Activated CD4-positive, alpha-beta T cell treated with anti-CD3 and anti-CD28 coated beads, Interleukin-2, Interleukin-6, amounts not matched to agents 100 ng/mL and 50 ng/mL, durations not matched to agents 16 hours and 8 hours (primary cell): ENCODE measurements at places on chromosomes 4 and X.

DNA sequence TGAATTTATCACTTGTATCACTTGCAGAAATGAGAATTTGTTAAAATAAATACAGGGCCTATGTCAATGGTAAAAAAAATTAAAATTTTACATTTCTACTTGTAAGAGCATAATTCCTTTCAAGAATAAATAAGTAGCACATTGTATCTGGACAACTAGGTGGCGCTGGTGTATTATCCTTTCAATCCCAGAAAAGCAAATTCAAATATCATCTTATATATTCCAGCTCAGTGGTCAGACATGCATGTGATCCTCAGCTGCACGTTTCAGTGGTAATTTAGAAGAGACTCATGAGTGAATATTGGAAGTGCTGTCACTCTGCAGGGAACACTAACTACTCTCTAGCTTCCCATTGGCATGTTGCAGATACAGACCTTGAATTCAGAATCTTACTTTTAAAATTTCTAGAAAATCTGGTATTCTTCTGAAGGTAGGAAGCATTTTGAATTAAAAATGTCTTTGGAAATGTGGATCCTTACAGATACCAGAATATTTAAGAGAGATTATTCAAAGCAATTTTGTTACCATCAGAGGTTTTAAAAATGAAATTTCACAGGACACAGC, 1414.7 kb upstream of the TENM3 start:
- no peak for DNase-seq

DNA sequence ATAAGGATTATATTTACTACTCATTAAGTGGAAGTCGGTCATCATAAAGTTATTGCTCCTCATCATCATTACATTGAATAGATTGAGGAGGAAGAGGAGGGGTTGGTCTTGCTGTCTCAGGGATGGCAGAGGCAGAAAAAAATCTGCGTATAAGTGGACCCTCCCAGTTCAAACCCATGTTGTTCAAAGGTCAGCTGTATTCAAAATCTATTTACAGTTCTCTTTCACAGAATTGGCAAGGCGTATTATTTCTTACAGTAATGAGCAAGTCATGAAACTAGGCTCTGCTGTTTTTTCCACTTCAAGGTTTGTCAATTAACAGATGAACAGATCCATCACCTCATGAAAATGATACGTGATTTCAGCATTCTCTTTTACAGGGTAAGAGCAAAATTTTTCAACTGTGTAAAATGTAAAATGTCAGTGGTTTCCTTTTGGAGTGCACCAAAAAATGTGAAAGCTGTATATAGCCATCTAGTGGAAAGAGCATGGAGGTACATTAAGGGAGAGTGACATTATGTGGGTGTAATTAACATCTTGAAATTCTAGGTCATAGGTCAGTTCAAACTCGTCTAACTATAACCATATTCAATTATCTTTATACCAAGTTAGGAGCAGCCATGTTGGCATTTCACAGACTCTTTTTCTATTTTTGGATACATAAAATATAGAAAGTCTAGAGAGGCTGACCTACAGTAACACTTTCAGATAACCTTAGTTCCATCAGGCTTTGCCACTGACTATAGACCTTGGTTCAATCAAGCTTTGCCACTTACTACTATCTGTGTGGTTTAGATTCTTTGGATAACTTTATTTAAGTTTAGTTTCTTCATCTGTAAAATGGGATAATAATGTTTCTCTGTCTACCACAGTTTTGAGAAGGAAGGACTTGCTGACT, 30.1 kb downstream of the NEIL3 start:
- DNase-seq, result peak; percentile 28

- DNase-seq, result no peak
Observed at GRCh38 chr4:27011401-27011800, 150.8 kb downstream of the STIM2 start.

DNA sequence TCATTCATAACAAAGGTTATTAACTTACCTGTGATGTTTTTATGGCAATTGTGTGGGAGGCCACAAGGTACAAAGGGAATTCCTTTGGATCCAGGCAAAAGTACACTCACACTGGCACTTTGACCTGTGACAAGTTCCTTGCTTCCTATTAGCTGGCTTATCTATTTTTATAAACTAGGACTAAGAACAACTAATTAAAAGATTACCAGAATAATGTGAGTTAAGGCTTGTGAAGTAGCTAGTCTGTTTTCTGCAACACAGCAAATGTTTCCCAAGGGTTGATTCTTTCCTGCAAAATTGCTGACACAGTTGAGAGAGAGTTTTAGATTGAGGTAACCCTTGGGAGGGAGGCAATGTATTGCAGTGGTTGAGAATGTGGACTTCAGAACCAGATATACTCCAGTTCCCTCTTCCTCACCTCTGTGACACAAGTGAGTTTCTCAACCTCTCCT, 107.9 kb downstream of the CPEB2 start:
- no peak for DNase-seq

GRCh38 chr4:71009086-71009485, 15.6 kb downstream of the DCK start:
- DNase-seq, result no peak

GRCh38 chrX:55742649-55743048, 25.1 kb downstream of the RRAGB start:
- DNase-seq, result no peak

- DNase-seq, result no peak
Observed at GRCh38 chr4:129822701-129823100, 726.7 kb downstream of the C4orf33 start.

DNA sequence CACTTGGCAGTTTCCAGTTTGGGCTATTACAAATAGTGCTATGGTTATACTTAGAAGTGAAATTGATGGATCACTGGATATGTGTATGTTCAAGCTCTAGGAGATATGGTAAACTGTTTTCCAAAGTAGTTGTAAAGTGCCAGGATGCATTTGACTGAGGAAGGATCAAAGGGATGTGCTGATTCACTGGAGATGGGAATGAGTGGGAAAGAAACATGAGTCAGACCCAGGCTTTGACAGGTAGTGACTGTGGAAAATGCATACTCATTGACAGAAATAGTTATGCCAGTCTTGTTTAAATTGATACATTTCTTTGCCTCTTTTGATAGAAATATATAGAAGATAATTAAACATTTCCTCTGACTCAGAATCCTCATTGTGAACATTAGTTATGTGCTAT, 77.9 kb downstream of the CEP135 start:
- DNase-seq, result no peak

GRCh38 chrX:136529795-136530194, 2.2 kb upstream of the VGLL1 start:
- DNase-seq, result no peak

DNA sequence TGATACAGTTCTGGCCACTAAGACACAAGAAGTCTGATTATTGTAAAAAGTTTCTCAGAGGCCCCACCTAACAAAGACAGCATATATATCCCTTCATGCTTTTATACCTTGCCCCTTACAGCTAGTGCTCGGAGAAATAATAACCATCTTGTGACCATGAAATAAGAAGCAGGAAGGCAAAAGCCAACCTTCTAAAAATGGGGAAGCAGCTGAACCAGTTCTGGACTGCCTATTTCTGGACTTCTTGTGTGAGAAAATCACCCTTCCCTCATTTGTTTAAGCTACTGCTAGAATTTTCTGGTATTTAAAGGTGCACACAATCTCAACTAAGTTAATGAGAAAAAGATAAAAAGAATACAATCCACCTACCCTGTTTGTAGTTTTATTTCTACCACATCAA, 87.5 kb downstream of the CNOT6L start:
- no peak for DNase-seq

- no peak for DNase-seq
Observed at GRCh38 chrX:34918856-34919255, 23.7 kb upstream of the FAM47B start.

- no peak for DNase-seq
Observed at GRCh38 chrX:15903186-15903681, 48.6 kb upstream of the AP1S2 start.

DNA sequence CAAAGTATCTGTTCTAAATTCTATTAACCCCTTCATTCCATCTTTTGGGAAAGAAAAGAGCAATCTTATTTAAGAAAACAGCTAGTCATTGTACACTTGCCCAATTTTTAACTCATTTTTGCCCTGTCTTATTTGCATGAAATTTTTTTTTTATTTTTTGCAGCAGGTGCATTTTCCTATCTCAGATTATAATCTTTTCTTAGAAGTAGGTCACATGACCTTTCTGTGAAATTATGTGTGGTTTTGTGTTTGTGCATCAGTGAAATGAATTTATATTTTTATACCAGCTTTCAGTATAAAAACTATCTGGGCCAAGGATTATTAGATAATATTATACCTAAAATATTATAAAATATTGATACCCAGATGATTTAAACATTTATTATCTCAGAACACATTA, 145.6 kb downstream of the INPP4B start:
- DNase-seq, result no peak

GRCh38 chr4:147071209-147071740, 125.6 kb upstream of the TTC29 start:
- no peak for DNase-seq

DNA sequence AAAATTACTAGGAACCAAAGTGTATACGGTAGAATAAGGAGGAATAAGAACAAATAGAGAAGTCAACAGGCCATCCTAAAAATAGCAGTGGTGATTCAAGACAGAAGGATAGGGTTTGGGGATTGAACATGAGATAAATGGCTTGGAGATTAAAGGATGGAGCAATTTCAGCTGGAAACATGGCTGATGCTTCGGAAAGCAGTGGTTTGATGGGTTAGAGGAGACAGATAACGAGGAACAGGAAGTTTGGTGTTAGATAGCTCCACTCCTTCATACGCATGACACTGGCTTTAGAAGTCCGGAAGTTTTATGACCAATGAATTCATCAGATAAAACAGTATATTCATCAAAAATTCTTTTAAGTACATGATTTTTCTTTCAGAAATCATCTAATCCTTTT, 70.8 kb upstream of the GALNTL6 start:
- no peak for DNase-seq

DNA sequence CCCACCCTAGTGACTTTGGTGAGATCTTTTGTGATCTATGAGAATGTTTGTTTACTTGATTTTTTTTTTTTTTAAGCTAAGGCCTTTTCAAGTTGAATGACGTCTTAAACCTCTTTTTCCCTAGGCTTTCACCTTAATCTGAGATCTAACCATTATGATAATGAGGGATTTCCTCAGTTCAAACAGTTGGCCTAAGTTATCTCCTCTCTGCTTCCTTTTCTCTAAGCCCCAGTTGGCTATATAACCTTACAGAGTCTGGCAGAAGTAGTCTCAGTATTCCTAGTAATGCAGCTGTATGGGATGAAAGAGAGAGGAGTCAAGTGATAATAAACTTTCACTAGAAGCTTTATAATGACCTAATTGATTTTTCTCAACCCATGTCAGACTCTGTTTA, 99.0 kb downstream of the STIM2 start:
- no peak for DNase-seq

DNA sequence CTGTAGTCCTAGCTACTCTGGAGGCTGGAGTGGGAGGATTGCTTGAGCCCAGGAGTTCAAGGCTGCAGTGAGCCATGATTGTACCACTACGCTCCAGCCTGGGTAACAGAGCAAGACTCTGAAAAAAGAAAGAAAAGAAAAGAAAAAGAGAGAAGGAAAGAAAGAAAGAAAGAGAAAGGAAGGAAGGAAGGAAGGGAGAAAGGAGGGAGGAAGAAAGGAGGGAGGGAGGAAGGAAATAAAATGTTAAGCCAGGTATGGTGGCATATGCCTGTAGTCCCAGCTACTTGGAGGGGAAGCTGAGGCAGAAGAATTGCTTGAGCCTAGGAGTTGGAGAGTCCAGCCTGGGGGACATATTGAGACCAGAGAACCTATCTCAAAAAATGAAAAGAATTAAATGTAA, 12.0 kb downstream of the STAP1 start:
- DNase-seq, result no peak

GRCh38 chr4:125016892-125017299, 297.9 kb upstream of the FAT4 start:
- no peak for DNase-seq

DNA sequence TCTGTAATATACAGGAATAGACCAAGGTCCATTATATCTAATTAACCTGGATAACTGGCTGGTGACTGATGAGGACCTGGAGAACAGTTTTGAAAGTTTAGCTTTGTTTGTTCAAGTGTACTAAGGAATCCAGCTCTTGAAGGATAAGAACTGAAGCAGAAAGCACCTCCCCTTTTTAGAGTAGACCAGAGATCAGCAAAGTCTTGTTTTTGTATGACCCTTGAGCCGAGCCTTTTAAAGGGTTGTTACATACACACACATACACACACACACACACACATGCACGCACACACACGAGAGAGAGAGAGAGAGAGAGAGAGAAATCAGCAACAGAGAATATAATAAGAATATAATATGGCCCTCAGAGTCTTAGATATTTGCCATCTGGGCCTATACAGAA, 13.0 kb downstream of the MOSPD2 start:
- DNase-seq, result no peak

GRCh38 chr4:83011689-83012199, 1.1 kb upstream of the LIN54 start:
- DNase-seq, result peak; percentile 41

GRCh38 chr4:123613586-123614344, 217.2 kb downstream of the SPRY1 start:
- no peak for DNase-seq

DNA sequence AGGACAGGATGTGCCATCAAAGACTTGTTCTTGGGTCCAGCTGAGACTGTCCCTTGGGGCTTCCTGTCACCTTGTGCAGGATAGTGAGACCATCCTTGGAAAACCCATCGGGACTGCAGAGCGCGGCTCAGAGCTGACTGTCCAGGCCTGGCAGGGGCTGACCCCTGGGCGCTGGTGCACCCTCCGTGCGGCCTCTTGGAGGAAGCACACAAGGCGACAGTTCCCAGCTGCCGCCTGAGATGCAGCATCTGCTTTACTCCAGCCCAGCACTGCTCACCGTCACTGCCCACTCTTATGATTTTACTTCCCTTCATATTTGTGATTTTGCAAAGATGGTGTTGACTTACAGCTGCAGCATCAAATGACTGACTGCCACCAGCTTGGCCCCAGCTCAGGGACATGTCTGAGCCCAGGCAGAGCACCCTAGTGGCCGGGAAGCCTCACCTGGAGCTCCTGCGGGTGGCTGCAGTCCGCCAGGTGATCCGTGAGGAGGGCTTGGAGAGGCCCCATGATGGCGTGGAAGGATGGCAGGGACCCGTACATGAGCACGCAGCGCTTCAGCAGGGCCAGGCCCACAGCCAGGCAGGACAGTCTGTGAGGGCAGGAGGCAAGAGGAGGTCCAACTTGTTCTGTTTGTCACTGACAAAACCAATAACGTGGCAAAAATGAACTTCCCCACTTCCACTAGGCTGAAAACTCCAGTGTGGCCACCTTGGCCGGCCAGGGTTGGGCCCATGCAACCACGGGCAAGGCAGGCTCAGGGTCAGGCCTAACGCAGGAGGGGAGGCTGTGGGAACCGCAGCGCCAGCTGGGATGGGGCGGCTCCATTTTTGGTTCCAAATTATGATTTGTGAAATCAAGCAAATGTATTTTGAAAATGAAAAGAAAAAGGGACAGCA, 21.8 kb downstream of the NOP14 start:
- DNase-seq, result no peak

- DNase-seq, result peak; percentile 82
Observed at GRCh38 chr4:165207431-165208220, at the start of gene KLHL2. Gene KLHL2 (plus strand): TSS chr4:165207561. CDS start chr4:165207877, 316 bp downstream.

GRCh38 chr4:22233230-22233629, 282.6 kb downstream of the ADGRA3 start:
- DNase-seq, result no peak
